Right renal pelvis (tissue), 4 donors: ENCODE measurements at places on chromosomes 4 and X.
A peak's percentile ranks its signal among the peaks of the same experiment; 100 is the strongest.

DNA sequence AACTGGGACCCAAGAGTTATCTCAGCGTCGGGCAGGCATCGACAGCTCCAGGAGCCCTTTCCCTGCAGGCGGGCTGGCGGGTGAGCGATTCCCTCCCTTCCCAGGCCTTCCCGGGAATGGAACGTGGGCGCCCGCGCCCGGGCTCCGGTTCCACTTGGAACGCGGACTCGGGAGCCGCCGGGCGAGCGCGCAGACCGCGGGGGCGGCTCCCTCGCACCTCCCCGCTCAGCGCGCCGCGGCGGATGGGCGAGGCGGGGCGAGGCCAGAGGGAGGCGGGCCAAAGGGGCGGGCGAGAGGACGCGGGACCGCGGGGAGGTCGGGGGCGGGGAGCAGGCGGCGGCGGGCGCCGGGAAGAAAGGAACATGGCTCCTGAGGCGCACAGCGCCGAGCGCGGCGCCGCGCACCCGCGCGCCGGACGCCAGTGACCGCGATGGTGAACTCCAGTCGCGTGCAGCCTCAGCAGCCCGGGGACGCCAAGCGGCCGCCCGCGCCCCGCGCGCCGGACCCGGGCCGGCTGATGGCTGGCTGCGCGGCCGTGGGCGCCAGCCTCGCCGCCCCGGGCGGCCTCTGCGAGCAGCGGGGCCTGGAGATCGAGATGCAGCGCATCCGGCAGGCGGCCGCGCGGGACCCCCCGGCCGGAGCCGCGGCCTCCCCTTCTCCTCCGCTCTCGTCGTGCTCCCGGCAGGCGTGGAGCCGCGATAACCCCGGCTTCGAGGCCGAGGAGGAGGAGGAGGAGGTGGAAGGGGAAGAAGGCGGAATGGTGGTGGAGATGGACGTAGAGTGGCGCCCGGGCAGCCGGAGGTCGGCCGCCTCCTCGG is at the start of gene PKD2:
PKD2 (plus strand) TSS at position 332 of the 818 bp plus-strand sequence; CDS start at position 431, 99 bp downstream.
- DNase-seq = peak; percentile 68

DNA sequence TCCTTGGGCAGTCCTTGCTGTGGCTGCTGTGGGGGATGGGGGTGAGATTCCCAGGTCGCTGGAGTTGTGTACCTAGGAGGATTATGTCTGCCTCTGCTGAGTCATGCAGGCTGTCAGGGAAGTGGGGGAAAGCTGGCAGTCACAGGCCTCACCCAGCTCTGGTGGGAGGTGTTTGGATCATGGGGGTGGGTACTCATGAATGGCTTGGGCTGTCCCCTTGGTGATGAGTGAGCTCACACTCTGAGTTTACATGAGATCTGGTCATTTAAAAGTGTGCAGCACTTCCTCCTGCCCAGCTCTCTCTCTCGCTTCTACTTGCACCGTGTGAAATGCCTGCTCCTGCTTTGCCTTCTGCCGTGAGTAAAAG is 24.6 kb upstream of the PDLIM3 start:
- DNase-seq = no peak

DNA sequence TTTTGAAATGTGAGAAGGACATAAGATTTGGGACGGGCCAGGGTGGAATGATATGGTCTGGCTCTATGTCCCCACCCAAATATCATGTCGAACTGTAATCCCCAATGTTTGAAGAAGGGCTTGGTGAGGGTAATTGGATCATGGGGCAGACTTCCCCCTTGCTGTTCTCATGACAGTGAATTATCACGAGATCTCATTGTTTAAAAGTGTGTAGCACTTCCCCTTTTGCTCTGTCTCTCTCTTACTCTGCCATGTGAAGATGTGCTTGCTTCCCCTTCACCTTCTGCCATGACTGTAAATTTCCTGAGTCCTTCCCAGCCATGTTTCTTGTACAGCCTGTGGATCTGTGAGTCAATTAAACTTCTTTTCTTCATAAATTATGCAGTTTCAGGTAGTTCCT is 17.5 kb downstream of the MTMR8 start:
- no peak for DNase-seq

DNA sequence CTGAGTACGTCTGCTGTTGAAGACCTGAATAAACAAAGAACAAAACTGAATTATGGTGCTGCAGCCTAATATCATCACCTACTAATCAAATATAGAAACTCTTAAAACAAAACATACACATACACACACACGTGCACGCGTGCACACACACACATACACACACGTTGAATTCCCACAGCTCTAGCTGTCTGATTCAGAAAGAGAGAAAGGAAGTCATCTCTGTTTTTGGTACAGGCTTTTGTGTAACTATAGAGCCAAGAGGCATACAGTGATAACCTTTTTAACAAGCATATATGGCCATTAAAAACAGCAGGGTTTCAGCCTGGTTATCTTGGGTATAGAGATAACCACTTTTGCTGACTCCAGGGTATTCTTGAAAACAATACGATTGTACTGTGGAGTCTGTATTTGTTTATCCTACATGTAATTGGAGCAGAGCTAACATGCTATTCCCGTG is 823.2 kb downstream of the CCSER1 start:
- DNase-seq = no peak

DNA sequence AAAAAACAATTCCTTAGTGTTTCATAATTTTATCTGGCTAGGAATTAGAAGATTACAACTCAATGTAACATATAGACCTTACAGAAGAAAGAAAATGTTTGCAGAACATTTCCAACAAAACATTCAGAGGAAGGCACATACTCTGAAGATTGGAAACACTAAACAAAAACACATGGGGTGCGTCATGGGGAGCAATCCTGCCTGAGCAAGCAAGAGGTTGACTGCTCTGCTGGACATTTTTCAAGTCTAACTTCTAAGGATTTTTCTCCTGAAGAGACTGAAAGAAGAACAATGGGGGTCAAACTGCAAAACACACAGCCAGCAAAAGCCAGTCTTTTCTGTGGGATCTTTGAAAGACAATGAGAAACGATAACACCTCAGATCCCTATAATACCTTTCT is 182.8 kb downstream of the GUCY2F start:
- DNase-seq = no peak

GRCh38 chr4:95857761-95858160 is 17.9 kb downstream of the PDHA2 start:
- no peak for DNase-seq

GRCh38 chrX:37975421-37975820 is 30.9 kb upstream of the SYTL5 start:
- no peak for DNase-seq
